ENCODE measurements at places on chromosomes 2 and 18.

GRCh38 chr2:238820916-238821315 lies 27.0 kb upstream of the TWIST2 start:
- DNase-seq, result no peak

DNA sequence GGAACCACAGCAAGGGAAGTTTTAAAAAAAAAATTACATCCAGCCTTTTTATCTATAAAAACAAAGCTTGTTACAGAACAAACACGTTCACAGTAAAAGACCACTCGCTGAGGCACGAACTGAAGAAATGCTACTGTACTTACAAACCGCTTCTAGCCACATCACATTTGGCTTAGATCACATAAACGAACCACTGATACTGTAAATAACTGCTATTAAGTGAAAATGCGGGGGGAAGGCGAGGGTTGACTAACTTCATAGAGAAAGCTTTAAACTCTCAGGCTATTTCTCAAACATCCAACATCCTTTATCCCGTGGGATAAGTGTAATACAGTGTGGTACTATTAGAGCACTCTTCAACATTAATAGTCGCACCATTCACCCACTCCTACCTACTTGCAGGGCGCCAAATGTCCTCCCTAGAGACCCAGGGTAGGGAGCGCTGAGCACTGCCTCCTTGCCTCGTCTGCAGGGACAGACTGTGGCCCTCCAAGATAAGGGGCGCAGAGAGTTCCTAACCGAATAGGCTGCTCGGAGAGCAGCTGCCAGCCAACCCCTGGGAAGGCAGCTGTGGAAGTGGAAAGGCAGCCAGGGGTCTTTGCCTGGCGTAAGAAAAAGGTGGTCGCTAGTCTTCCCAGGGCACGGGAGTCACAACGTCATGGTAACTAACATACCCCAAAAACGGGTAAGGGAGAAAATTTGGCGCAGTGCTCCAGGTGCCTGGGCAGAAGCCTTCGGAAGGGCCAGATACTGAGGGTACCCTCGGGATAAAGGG lies 854 bp downstream of the GPR155 start:
- no peak for DNase-seq

GRCh38 chr2:26598336-26598995 lies 42.7 kb downstream of the CIB4 start:
- DNase-seq, result no peak

GRCh38 chr18:58584200-58585127 lies 44.4 kb downstream of the ALPK2 start:
- no peak for DNase-seq

DNA sequence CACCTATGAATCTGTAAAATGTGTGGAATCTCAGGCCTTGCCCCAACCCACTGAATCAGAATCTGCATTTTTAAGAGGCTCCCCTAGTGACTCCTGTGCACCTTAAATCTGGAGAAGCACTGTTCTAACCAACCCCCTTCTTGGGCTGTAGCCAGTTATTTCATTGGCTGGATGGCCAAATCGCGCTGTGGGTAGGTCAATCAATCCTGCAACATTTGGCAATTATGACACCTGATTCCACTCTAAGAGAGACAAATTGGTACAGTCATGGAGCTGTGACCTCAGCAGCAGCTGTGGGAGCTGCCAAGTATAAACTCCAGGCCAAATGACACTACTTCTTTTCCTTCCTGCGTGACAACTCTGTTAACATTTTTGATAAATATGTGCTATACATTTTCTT lies 208.7 kb downstream of the CLIP4 start:
- no peak for DNase-seq

DNA sequence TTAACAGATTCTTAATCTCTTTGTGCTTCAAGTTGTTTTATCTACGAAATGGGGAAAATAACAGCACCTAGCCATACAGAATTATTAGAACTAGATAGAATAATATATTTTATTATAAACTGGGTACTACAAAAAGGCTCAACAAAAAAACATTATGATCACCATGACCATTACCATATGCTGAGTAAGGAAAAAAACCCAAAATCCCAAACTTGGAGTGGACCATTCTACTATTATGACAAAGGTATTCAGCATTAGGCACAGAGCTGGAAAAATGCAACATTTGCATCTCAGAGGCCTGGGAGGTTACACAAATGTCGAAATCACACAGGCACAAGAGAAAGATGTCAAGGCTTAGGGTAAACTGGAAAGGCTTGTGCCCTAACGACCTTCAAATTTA lies 162.8 kb downstream of the SRBD1 start:
- no peak for DNase-seq

DNA sequence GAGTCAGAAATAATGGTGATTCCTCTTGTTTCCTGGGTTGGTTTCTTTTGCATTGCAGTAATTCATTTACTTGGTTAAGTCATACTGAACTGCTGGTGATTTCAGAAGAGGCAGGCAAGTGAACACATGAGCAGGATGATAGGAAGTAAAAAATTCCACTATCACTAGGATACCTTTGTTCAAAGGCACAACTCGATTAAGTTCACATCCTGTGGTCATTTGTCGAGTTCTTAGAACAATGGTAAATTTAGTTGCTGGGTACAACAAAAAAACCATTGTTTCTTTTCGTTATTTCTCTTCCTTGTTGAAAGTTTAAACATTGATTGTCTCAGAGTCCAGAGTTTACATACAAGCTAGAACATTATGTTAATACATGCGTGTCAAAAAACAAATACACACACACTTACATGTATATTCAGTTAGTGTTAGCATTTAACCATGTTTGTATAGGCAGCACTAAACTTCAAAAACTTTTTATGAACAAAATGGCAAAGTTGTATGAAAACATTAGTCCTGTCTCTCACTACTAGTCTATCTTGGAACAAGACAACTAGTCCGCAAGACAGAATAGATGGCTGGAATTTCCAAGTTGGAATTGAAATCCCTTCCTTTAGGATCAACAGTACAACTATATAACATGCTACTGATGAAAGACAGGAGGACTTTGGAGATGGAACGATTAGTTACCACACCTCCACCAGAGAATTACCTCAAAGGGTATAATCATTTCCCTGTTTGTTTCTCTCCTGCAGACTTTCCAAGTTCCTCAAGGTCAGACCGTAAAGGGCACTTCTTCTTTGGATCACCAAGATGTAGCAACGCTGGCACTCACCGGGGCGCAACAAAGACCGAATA lies 26.2 kb downstream of the STK39 start:
- no peak for DNase-seq

DNA sequence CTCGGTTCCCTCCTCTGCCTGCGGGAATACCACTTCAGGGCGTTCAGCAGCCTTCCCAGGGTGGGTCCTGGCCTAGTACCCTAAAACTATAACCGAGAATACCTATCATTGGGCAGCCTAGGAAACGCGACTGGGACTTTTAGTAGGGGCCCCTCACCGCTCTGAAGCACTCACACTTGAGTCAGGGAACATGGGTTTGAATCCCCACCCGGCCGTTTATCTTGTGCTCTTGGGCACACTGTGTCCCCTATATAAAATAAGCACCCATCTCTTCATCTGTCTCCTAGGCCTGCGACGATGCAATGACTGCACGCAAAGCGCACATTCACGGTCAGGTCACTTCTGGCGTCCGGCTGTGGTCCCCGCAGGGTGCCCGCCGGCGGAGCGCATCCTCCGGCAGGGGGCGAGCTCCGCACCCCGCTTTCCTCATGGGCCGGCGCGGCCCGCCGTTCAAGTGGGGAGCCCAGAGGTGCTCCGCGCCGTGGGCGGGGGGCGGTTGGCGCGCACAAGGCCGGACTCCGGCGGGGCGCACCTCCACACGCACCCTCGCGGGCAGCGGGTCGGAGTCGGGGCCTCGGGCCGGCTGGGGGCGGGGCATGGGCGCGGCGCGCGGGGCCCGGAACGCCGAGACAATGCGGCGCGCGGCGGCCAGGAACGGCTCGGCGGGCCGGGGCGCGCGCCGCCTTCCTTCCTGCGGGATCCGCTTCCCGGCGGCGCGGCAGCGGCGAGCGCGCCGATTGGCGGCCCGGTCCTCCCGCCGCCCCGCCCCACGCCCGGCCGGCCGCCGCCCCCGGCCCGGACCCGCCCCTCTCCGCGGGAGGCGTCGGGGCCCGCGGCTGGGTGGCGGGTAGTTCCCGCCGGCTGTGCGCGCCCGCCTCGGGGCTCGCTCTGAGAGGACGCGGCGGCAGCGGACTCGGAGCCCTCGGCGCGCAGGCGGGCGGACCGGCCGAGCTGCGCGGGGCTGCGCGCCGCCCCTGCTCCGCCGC lies at the start of gene ASAP2:
Gene ASAP2 (plus strand): TSS at position 850 of the 986 bp plus-strand sequence. CDS start 293 bp downstream, outside the sequence.
- peak; percentile 19 for DNase-seq

DNA sequence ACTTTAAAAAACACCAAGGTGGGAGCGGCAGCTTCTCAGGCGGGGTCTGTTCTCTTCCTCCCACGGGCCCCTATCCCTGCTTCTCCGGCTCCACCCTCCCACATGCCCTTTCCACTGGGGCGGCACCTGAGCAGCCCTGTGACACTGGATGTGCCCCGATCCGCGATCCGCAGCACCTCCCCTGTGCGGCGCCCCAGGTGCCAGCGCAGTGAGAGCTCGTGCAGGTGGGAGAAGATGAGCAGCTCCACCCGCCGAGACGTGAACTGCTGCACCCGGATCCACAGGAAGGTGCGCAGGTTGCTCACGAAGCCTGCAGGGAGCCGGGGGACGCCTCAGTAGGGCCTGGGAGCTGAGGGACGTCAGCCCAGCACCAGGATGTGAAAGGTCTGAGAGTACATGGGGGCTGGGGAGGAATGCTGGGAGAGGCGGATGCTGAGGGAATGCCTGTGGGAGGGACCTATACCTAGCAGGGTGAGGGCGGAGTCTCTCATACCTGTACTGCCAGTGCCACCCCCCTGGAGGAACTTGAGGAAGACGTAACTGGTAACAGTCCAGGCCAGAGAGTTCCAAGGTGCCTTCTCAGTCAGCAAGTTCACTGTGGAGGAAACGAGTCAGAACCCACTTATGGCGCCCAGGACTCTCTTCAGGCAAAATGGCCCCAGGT lies 2.8 kb downstream of the ABCB6 start:
- DNase-seq, result peak; percentile 49

GRCh38 chr2:66024391-66024790 lies 410.5 kb upstream of the MEIS1 start:
- no peak for DNase-seq

GRCh38 chr2:235666213-235666781 lies 172.5 kb downstream of the AGAP1 start:
- DNase-seq, result peak; percentile 59

DNA sequence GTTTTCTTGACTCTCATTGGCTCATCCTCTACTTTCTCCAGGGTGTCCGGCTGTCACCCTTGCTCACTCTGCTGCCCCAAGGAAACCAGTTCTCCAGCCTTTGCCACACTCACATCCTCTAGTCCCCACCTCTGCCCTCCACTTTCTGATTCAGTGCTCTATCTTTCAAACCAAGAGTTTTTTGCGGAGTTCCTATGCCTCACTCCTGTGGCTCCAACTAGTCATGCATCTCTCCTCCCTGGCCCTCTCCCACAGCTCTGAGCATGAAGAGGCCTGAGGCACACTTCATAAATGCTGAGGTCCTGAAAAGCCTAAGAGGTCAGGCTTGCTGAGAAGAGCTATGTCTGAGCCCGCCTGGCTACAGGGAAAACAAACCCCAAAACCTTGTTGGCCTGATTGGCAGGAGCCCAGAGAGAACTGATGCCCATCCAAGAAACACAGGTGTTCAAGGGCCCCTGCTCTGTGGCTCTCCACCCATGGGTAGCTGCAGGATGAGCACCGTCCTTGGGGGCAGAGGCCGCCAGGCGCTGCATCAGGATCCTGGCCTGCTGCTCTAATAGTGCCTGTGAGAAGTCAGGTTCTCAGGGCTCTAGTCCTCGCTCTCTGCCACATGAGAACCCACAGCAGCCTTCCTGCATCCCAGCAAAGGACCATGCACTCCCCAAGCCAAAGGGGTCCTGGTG lies 42.1 kb downstream of the HS1BP3 start:
- no peak for DNase-seq

DNA sequence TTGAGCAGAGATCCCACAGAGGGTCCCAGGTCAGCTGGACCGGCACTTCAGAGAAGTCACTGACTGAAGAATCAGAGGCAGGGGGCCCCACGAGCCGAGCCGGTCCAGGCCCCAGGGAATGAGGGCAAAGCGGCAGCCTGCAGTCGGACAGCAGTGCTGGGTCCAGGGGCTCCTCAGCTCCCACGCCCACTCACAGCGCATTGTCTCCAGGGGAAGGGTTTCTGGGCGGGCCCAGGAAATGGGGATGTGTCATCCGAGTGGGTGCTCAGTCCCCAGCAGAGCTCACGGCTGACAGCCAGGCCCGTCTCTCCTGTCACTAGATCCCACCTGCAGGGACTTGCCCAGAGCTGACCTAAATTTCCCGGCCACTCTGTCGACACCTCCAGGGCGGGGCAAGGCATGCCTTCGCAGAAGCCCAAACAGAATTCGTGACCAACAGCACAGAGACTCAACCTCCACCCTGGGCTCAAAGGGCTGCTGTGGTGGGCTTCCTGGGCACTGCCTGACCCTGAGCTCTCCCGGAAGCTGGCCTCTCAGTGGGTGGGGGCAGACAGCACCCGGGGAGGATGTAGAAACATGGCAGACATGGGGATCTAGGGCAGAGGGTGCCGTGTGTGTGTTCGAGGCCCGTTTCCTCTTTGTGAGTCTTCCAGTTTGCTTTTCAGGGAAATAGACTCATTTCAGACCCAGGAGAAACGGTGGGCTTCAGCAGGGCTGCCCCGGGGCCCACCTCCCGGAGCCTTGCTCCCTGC lies 42.1 kb upstream of the TAF1B start:
- no peak for DNase-seq

- DNase-seq, result no peak
Observed at GRCh38 chr18:28846958-28847357, 670.0 kb upstream of the CDH2 start.

- DNase-seq, result no peak
Observed at GRCh38 chr2:6679471-6679870, 186.2 kb downstream of the CMPK2 start.

DNA sequence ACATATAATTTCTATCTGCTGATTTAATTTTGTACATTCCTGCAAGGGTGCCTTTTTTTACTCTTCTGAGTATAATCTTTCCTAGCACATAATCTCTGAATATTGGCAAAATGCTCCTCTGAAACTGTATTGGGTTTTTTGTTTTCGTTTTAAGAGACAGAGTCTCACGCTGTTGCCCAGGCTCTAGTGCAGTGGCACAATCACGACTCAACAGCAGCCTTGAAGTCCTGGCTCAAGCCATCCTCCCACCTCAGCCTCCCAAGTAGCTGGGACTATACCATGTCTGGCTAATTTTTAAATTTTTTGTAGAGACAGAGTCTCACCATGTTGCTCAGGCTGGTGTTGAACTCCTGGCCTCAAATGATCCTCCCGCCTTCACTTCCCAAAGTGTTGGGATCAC lies 104.9 kb downstream of the SPTBN1 start:
- no peak for DNase-seq

- DNase-seq, result no peak
Observed at GRCh38 chr2:3457524-3458395, 61.6 kb downstream of the ADI1 start.
